Activated T-cell treated with anti-CD3 and anti-CD28 coated beads, Interleukin-2, amount 50 U/mL, for 48 hours (primary cell): ENCODE measurements at places on chromosomes 6 and 20.

DNA sequence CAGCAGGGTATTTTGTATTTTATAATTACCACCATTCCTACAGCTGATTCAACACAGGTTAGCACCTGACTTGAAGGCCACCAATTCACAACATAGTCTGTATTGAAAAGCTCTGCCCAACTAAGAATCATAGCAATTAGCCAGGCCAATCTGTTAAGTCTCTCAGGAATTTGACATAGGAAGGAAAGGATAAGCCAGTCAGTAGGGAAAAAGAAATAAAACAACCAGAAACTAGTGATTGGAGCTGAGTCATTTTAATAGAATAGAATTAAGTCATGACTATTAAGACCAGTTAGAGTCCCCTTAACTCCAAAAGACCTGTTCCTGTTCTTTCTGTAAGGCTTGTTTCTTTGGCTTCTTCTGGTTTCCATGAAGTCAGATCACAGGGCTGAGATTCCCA lies 8.1 kb downstream of the RANBP9 start:
- no peak for DNase-seq

DNA sequence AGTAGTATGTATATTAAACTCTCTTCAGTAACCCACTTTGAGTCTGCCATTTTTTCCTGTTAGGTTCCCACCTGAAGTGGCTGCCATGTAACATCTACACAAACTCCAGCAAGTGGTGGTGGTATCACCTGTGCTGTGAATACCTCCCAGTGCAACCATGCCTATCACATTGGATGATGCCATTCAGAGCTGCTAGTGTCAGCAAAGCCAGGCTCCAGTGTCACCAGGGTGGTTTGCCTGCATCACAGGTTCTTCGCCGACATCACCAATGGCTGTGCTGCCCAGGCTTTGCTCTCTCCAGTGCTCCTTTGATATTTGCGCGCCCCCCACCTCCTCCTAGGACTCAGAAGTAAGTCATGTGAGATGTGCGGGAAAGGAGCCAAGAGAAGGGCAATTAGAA lies 162.6 kb upstream of the FOXA2 start:
- DNase-seq = no peak

DNA sequence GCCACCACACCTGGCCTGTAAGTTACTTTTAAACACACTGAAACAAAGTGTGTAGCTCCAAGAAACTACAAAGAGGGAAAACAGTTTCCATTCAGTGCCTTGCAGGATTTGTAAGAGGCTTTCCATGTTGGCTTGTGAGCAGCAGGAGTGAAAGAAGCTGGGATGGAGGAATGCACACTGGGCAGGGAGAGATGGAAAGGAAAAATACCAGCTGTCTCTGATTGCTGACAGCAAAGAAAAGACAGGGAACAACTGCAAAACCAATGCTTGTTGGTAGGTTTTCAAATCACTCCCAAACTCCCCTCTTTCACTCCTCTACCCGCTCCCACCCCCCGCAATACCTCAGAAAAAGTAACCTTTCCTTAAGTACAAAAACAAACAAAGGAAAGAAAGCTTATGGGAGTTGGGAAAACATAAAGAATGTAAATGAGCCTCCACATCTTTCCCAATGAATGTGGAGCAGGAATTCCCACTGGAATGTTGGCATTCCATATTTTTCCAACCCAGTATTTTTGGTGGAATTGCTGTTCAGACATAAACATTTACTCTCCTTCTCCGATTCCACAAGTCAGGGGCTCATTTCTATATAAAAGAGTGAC lies 166.1 kb downstream of the THBS2 start:
- DNase-seq = no peak

GRCh38 chr6:140858381-140858971 lies 1274.2 kb upstream of the GJE1 start:
- no peak for DNase-seq

DNA sequence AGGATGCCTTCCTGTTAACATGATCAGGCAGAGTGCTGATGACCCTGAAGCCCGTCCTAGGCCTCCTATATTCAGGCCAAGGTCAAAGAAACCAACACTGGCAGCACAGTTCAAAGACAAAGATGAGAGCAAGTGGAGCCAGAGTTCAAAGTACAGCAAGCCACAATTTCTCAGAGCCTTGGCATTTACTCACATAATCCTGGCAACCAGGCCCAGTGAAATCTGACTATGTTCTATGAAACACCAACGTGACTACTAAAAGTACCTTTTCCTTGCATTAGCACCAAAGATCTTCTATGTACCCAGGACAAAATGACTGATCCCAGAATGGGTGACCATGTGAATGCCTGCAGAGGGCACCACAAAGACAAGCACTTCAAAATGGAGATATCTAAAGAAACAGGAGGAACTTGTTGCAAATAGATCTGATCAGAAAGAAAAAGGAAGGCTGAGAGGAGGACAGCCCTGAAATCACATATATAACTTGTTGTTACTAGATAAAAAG lies 3.9 kb downstream of the NFS1 start:
- DNase-seq = peak; percentile 11

GRCh38 chr20:47423586-47423985 lies 67.1 kb upstream of the ZMYND8 start:
- DNase-seq = no peak

- DNase-seq = peak; percentile 22
Measured at GRCh38 chr6:7052443-7053011, 55.2 kb upstream of the RREB1 start.

DNA sequence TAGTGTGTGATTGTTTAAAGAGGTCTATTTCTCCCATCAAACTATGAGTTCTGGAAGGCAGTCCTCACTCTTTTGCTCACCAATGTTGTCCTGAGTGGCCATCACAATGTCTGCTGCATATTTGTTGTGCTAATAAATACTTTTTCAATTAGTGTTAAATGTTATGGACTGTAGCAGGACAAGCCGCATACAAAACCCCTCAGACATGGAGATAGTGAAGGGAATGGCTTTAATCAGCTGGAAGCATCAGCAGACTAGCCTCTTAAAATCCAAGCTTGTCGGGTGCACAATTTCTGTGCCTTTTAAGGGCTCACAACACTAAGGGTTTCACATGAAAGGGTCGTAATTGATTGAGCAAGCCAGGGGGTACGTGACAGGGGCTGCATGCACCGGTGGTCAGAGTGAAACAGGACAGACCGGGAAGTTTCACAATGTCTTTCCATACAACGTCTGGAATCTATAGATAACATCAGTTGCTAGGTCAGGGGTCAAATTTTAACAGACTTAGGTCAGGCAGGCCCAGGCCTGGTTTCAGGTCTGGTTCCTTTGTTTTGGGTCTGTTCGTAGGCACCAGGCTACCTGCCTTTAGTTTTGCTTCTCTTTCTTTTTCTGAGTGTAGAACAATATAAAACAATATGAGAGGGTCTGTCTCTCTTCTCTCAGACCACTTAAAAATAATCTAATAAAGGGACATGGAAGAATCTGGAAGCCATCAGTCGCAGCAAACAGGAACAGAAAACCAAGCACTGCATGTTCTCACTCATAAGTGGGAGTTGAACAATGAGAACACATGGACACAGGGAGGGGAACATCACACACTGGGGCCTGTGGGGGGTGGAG lies 327.6 kb upstream of the HTR1E start:
- no peak for DNase-seq

DNA sequence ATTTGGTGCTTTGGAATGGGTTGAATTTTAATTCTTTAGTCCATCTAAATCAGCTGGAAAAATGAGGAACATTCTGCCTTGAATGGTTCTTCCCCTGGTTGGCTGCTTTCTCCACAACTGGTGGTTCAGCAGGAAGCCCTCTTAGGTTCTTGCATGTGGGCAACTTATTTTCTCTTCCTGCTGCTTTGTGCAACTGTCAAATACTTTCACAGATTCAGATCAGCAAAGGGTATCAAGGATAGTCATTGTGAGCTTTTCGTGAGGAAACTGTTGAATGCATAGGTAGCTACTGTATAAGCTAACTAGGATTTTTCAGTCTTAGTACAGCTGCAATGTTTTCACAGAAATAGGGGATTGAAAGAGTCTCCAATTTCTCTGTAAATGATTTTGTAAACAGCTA lies 72.9 kb upstream of the MRAP2 start:
- DNase-seq = no peak

DNA sequence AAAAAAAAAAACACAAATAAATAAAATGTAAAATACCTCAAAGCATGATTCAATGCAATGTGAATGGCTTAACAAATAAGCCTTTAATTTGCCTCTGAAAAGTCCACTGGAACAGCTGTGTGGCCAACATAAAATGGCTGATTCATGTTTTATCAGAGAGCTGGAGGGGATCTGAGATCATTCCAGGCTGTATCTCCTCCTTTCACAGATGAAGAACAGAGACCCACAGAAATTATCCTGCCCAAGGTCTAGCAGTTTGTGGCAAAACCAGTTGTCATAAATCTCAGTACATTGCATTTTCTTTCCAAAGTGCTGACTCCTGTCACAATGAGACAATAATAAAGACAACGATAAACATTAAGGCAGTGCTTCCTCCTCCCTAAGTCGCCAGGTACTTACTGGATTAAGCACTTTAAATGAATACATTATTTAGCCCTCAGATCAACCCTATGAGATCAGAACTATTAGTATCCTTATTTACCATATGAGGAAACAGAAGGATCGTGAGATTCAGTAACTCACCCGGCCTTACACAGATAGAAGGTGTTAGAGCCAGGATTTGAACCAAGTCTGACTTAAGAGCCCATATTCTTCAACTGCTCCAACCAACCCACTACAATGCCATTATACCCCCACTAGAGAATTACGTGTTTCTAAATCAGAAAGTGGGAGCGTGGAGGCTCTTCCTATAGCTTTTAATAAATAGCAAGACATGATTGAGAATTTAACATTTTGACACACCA lies 118.3 kb downstream of the KIF13A start:
- DNase-seq = no peak

DNA sequence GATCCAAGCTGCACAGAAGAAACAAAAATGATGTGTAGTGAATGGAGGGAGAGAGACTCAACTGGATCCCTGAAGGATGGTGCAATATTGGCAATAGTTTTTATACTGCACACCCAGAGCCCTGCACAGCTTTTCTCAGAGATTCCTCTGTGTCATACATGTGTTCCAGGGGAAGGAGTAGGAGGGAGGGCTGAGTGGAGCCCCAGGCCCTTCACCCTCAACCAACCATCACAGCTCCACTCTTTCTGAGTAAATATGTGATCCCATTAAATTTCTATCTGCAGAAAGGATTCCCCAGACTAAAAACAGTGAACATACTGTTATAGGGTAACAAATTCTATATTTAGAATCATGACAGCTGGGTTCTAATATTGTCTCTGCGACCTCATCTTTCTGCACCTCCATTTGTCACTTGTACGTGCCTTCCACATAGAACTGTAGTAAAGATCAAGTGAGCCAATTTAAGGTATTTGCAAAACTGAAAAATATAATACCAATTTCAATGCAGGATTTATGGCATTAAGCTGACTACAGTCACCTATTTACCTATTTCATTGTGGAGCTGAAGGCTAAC lies 421.4 kb upstream of the NRSN1 start:
- no peak for DNase-seq

DNA sequence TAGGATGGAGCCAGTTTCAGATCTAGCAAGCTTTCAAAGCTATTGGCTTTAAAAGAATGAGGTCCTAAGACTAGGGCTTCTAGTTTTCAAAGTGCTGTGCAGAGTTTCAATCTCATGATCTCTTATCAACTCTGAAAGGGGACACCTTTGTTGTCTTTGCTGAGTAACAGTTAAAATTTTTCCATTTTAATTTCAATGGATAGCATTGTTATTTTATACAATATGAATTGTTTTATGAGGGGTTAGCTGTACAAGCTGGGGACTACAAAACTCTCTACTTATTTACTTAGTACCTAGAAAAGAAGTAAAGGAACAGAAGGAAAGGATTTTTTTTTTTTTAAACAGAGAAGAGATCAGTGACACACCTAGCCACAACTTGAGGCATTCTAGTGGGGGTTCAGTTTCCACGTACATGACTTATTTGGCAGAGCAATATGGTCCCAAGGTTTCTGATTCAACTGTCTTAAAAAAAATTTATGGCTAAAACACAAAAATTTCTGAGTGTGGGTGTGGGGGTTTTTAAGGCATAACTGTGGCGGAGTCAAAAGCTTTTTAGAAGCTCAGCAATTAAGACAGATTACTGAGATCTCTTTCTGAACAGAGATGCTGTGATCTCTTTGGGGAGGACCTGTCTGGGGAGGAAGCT lies 46.1 kb upstream of the JAG1 start:
- DNase-seq = no peak

DNA sequence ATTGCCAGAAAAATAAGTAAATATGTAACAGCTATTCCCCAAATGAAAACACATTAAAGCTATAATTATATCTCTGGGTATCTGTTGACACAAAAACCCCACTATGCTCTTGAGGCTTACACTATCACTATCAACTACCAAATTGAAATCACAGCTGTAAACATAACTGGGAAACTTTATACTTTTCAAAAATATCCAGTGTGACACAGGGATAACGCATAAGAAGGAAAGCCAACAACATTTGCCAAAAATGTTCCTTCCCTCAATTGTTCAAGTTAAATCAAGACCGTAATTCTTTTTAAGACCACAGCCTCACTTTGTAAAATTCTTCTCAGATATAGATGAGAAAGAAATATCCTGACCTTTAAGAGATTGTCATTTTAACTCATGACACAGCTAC lies 3.1 kb downstream of the ZHX3 start:
- no peak for DNase-seq

GRCh38 chr6:84361372-84362192 lies 134.1 kb upstream of the CEP162 start:
- DNase-seq = no peak

DNA sequence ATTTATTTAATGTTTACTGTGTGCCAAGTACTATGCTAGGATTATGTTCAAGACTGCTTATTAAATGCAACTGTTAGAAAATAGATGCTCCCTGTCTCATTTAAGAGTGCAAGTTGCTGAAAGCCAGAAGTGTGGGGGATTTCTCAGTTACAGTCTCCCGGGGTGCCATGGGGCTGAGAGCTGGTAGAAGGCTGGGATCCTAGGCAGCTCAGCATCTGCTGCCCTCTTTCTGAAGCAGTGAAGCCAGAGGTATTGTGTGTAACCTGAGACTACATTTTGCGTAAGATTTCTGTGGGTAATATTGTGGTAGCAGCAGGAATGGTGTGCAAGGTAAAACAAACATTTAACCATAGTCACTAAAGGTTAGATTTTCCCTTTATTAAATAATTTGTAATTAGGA lies 120.6 kb downstream of the AKAP7 start:
- no peak for DNase-seq

GRCh38 chr6:159754959-159755914 lies 6.6 kb upstream of the ACAT2 start:
- DNase-seq = no peak

GRCh38 chr6:169806701-169807100 lies 55.3 kb downstream of the ERMARD start:
- peak; percentile 12 for DNase-seq

- no peak for DNase-seq
Measured at GRCh38 chr6:136840276-136841001, 18.0 kb downstream of the PEX7 start.

DNA sequence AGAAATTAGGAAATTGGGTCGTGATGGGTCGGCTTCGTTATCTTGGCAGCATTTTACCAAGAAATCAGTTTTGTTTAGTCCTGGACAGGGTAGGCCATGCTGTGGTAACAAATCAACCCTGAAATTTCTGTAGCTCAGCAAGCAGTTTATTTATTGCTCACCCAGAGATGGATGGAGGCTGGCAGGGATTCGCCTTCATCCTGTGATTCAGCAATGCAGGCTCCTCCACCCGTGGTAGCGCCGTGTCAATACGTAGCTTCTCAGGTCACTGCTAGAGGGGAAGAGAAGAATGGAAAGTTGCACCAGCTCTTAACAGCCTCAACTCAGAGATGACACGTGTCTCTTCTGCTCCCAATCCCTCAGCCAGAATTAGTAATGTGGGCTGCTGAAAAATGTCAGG lies 157.0 kb upstream of the SGK1 start:
- no peak for DNase-seq
